Cardiac atrium fibroblast (primary cell): ENCODE measurements at places on chromosomes 16 and 17. TPM values are rescaled to one million over a fixed set of nuclear protein-coding genes. Genes with fewer than 3 reads are reported as not detected.

Gene HEATR9
- total RNA-seq = not detected in 2 replicates

Gene ZNF213
- total RNA-seq = 3.9 and 5.2 TPM in 2 replicates

Gene ATP2A3
- 0.16 TPM in 1 of 2 replicates, not detected in the other for total RNA-seq

Gene C17orf50
- not detected in 2 replicates for total RNA-seq

Gene MPV17L
- 0.18 and 0.81 TPM in 2 replicates for total RNA-seq

Gene ZPBP2
- total RNA-seq = not detected in 2 replicates

Gene KRTAP4-4
- not detected in 2 replicates for total RNA-seq

Gene KRTAP4-5
- not detected in 2 replicates for total RNA-seq
